NCI-H1694 treated with DMSO at 0.1 percent for 48 hours (cell line): ENCODE measurements at places on chromosomes 3 and 15.

- DNase-seq = no peak
These were observed 17.3 kb upstream of the LRRK1 start for GRCh38 chr15:100901702-100902435.

DNA sequence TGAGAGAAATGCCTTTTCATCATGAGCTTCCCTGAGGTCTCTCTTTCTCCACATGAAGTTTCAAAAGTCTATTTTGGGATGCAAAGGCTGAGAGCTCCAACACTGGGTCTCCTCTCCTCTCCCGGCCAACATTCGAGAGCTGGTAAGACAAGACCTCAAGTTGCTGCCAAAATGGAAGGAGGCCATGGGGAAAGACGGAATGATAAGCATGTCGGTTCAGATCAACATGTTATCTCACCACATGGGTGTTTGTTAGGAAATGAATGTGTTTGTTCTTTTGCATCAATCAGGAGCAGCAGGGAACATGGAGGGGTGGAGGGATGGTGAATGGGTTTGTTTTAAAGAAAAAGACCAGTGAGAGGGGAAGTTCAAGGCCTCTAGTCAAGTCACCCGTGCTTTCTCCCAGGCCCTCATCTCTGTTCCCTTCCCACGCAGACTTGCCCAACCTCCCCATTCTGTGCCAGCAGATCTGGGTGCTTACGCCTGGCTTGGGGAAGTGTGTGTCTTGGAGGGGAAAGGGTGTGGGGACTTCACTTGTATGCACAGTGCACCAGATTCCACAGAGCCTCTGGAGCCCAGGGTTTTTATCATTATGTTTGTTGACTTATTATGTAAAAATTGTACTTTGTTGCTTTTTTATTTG lies 23.5 kb upstream of the ATP10A start:
- no peak for DNase-seq

- DNase-seq = no peak
These were observed 205.3 kb upstream of the WNT5A start for GRCh38 chr3:55692295-55692956.

DNA sequence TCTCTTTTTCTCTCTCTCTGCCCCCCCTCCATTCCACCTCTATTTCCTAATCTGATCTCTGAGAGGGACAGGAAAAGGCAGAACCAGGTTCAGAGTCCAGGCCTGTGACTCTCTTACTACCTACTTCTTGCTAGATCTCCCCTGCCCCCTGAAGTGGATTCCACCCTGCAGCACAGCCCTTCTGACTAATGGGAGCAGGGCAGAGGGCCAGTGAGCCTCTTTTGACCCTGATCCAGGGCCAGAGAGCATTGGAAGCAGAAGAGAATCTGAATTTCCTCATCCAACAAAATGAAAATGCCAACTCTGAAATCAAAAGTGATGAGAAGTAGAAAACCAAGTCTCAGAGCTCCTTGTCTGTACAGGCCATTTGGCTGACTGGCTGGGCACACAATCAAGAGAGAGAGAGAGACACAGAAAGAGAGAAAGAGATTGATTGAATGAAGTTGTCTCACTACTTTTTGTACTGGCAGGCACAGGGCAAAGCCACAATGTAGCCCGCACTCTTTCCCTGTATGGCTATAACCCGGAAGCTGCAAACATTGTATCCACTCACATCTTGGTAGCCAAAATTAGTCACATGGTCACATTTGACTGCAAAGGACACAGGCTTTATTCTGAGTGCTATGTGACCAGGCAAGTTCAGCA lies 31.6 kb upstream of the GLCE start:
- no peak for DNase-seq

GRCh38 chr15:32878869-32879805 lies 161.3 kb downstream of the GREM1 start:
- no peak for DNase-seq

GRCh38 chr3:143737065-143737464 lies 111.2 kb downstream of the SLC9A9 start:
- DNase-seq = no peak

DNA sequence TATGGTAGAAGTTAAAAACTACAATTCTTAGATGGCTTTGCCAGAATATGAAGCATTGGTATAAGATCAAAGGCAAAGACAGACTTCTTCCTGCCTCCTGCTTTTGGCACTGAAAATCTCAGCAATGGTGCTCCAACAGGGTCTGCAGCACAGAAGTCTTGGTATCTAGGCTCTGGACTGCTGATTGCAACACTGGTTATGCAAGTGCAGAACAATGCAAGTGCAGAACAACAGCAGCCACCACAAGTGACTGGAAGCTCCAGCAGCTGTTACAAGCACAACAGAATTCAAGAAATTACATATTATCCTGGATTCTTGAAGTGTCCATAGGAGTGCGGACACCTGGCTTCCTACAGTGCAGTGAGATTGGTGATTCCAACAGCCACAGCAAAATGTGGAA lies 33.7 kb downstream of the ZBTB20 start:
- no peak for DNase-seq

GRCh38 chr3:15319575-15319974 lies 12.8 kb downstream of the SH3BP5 start:
- no peak for DNase-seq

DNA sequence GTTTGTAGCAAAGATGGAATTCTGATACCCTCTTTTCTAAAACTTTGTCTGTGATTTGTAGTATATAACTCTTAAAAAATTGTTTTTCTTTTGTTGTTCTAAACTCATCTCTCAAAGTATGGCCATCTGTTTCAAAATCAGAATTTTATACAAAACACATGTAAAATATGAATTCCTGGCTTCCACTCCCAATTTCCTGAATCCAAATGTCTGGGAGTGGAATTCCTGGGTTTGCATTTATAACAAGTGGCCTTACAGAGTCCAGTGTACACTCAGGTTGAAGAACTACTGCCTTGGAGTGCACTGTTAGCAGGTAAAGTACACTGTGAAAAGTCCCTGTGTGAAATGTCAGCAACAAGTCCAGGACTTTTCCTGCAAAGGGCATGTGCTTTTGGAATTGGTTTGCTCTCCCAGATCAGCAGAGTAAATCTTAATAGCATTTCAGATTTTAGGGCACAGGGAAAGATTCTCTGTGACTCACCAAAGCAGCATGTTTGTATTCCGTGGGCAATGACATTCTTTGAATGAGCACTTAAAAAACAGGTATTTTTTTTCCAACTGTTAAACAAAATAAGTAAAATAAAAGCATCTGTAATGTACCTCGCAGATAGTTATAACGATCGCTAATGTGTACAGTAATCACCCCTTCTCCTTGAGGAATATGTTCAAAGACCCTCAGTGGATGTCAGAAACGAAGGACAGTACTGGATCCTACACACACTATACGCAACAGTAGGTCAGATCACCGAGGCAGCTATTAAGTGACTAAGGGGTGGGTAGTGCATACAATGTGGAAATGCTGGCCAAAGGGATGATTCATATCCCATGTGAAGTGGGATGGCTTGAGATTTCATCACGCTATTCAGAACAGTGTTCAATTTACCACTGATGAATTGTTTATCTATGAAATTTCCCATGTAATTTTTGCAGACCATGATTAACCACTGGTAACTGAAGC lies 2.0 kb upstream of the CLDN16 start:
- DNase-seq = no peak

GRCh38 chr15:80584973-80585525 lies 110.1 kb upstream of the ABHD17C start:
- no peak for DNase-seq

- DNase-seq = peak; percentile 56
These were observed 29.7 kb downstream of the PLXND1 start for GRCh38 chr3:129576514-129577352.

GRCh38 chr3:183239046-183239445 lies 14.0 kb upstream of the B3GNT5 start:
- no peak for DNase-seq

DNA sequence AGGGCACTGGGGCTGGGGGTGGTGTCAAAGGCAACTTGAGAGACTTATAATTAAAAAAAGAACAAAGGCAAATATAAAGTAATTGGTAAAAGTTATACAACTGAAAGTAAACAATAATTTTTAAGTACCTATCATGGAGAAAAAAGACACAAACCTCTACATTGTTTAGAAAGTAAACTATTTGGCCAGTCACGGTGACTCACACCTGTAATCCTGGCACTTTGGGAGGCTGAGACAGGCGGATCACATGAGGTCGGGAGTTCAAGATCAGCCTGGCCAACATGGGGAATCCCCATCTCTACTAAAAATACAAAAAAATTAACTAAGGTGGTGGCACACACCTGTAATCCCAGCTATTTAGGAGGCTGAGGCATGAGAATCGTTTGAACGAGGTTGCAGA lies 25.8 kb downstream of the RPSA start:
- DNase-seq = no peak

DNA sequence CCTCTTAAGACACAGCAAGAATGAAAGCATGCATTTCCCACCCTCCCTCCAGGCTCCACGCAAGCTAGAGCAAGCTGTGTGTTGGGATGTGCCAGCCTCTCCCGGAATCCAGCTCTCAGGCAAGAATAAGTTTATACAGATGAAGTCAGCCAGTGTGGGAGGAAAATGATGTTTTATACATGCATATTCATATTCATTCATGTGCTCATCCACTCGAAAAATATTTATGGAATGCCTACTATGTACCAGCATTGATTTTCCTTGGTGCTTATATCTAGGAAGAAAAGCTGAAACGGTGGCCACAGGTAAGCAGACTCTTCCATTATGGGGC lies 62.7 kb downstream of the KLHL6 start:
- no peak for DNase-seq

GRCh38 chr3:127391436-127392155 lies 103.8 kb upstream of the PRR20G start:
- DNase-seq = no peak

DNA sequence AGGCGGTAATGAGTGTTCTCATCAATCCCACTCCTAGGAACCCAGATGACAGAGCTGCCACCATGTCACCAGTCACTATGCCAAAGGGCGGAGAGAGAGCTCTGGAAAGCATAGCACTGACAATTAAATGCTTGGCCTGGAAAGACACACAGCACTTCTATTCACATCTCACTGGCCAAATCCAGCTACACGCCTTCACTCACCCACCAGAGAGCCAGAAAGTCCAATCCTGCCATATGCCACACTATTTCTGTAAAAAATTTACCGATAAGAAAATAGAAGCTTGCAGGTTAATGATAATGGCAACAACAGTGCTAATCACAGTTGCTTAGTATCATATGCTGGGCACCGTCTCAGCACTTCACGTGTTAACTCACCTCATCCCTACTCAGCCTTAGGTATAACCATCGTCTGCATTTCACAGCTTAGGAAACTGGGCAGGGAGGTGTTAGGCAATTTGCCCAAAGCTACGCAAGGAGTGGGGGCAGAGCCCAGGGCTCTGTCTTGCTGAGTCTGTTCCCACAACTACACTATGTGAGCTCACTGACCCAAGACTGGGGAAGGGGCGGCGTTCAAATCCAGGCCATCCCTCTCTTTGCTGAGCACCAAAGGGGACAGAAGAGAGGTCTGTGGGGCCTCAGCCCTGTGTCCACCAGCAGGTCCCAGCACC lies 16.5 kb downstream of the KLHL25 start:
- DNase-seq = peak; percentile 53

DNA sequence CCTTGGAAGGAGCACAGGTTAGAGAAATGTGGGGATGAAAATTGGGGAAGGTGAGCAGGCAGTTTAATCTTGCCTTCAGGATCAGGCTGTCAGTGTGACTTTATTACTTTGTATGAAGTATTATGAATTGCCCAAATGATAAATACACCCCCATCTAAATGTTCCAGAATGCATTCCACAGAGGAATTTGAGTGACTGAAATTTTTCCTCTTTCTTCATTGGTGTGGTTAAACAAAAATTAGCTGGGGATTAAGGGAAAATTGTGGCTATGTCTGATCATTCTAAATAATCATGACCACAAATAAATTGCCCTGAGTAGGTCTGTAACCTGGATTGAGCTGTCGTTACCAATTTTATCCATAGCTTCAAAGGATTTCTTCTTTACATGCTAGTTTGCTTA lies 33.5 kb downstream of the FAM98B start:
- DNase-seq = no peak

DNA sequence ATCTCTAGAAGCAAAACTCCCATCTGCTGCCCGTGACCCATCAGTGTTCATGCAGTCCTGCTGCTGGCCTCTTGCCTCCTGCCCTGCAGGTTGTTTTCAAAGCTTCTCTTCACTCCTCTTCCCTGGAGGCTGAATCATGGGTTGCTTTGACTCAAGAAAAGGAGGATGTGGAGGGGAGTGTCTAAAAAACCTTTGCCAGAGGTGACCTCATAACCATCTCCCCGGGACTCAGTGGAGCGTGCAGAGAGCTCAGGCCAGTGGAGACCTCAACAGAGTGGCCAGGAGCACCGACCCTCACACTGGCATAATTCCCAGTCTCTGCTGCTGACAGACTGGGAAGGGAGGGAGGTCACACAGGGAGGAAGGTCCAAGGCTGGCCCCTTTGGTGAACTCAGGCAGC lies 60.9 kb upstream of the ITGA11 start:
- no peak for DNase-seq

- no peak for DNase-seq
These were observed 109.6 kb upstream of the PHLDB2 start for GRCh38 chr3:111749171-111750170.

- no peak for DNase-seq
These were observed 72.4 kb downstream of the TBL1XR1 start for GRCh38 chr3:177124882-177125281.

DNA sequence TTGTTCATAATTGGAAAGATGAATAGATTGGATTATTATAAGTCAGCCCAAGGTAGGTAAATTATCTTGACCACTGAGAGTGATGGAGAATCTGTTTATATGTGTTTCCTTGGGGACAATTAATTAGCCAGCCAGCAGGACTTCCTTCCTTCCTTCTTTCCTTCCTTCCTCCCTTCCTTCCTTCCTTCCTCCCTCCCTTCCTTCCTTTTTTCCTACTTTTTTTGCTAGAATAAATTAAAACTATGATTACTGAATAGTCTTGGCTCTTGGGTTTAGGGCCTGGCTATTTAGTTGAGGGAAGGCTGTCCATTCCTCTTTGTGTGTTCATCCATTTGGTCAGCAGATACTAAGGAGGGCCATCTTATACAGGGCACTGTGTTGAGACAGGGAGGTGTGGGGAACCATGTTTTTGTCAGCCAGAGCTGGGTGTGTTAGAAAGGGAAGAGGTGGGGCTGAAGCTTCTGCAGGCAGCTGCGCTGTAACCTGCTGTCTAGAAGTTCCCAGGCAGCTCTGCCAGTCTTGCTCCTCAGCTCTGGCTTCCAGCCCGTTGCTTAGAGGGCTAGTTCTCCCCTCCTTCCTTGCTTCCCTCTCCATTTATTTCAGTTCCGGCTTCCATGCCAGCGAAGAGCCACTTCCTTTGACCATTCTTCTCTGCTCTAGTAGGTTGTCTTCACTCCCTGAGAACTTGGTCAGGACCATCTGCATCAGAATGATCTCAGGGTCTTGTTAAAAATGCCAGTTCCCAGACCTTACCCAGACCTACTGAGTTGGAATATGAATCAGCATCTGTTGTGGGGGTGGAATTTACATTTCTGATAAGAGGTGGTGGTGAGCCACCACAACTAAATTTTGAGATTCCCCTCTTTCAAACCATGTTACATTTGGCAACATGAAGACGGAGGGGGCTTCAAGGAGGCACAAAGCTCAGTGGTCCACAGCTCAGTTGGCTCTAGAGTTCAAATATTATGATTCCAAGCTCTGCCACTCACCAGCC lies 113.9 kb downstream of the DGKG start:
- no peak for DNase-seq

GRCh38 chr15:69853544-69853951 lies 244.2 kb downstream of the TLE3 start:
- no peak for DNase-seq
